Kidney glomerular epithelial cell (primary cell): ENCODE measurements at places on chromosomes 1 and 21.
A peak's percentile ranks its signal among the peaks of the same experiment; 100 is the strongest.

GRCh38 chr1:119715542-119715941 is 3.8 kb downstream of the PHGDH start:
- DNase-seq: peak; percentile 26

DNA sequence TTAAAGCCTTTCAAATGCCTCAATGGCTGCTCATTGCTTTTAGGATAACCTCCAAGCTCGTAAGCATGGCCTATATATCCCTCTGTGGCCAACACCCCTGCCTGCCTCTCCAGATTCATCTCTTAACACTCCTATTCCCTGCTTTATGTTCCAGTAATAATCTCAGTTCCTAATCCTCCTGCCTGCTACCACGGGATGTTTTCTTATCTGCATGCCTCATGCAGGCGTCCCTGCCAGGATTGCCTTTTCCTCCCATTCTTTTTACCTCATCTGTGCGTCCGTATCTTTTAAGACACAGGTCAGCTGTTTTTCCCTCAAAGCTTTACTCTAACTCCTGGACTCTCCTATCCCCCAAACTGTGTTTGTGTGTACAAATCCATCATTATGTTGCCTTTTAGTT is 36.1 kb downstream of the ZBTB40 start:
- DNase-seq: no peak

- no peak for DNase-seq
Observed at GRCh38 chr1:86191958-86192357, 35.4 kb upstream of the COL24A1 start.

- DNase-seq: no peak
Observed at GRCh38 chr1:112257043-112257835, 138.8 kb upstream of the CTTNBP2NL start.

DNA sequence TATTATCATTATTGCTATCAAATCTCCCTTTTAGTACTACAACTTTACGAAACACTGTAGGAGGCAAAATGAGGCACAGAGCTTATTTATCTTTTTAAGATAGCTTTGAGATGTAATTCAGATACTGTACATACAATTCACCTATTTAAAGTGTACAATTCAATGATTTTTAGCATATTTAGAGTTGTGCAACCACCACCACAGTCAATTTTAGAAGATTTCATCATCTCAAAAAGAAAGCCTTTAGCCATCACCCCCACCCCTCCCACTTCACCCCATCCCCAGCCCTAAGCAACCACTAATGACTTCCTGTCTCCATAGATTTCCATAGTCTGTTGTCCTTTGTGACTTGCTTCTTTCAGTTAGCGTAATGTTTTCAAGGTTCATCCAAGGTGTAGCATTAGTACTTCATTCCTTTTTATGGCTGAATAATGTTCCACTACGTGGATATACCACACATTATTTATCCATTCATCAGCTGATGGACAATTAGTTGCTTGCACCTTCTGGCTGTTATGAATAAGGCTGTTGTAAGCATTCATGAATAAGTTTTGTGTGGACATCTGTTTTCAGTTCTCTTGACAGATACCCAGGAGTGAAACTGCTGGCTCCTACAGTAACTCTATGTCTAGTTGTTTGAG is 9.4 kb upstream of the CAPN9 start:
- no peak for DNase-seq

- no peak for DNase-seq
Observed at GRCh38 chr1:195831789-195832188, 776.5 kb downstream of the KCNT2 start.

DNA sequence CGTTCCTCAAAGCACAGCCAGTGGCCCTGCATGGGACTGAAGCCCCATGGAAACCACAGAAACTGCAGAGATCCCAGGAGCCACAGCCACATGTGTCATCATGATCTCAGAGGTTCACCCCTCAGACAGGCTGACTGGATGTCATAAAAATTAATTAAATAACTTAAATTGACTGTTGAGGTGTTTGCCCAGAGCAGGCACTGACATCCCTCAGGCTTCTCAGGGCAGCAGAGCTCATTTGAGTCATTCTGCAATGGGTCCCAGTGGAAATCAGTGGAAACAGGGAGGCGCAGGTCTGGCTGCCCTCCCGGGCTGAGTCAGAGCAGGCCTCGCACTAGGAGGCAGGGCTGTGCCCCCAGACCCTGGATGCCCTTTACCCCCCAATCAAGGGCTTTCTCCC is 135.1 kb downstream of the CDC7 start:
- no peak for DNase-seq

GRCh38 chr1:177451191-177451590 is 280.4 kb downstream of the BRINP2 start:
- no peak for DNase-seq

DNA sequence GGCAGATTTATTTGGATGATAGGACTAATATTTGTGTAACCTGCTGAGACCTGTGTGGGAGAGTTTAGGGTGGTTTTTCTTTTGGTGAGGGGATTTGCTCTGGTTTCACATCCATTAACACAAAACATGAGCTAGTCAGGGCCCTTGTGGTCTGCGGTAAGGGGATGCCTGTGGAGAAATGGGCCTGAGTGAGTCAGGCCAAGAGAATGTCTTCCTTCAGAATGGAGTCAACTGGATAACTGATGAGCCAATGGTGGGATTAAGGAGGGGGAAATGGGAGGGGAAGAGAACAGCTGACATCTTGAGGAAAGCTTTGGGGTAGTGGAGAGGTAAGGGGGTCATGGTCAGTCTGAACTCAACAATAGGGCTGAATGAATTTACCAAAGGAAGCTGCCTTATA is 13.9 kb downstream of the WNT2B start:
- peak; percentile 96 for DNase-seq

DNA sequence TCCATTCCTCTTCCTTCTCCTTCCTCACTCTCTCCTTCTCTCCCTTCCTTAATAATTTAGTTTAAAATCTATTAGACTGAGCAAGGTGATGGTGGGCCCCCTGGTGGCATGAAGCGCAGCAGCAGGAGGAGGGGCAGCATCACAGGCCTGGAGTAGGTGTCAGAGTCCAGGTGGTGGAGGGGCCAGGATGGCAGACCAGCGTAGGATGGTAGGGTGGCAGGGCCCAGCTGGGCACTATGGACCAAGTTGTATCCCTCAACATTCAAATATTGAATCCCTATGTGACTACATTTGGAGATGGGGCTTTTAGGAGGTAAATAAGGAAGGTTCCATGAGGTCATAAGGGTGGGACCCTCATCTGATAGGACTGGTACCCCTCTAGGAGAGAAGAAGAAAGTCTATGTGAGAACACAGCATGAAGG is 61.0 kb downstream of the WDR4 start:
- DNase-seq: peak; percentile 44

- DNase-seq: no peak
Observed at GRCh38 chr1:111963985-111964738, 25.3 kb downstream of the KCND3 start.

- peak; percentile 75 for DNase-seq
Observed at GRCh38 chr1:109371341-109371739, 26.4 kb downstream of the SORT1 start.

DNA sequence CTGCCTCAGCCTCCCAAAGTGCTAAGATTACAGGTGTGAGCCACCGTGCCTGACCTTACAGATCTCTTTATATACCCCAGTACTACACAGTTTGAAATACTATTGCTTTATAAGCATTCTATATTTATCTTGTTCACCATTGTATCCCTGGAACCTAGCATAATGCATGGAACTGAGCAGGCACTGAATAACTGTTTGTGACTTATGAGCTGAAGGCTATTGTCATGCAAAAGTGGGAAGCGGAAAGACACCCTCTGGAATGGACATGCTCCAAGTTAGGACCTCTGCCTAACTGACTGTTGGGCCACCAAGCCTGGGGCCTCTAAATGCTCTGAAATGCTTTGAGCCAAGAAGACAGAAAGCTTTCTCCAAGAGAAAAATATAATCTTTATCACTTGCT is 8.1 kb downstream of the LRRC41 start:
- no peak for DNase-seq

DNA sequence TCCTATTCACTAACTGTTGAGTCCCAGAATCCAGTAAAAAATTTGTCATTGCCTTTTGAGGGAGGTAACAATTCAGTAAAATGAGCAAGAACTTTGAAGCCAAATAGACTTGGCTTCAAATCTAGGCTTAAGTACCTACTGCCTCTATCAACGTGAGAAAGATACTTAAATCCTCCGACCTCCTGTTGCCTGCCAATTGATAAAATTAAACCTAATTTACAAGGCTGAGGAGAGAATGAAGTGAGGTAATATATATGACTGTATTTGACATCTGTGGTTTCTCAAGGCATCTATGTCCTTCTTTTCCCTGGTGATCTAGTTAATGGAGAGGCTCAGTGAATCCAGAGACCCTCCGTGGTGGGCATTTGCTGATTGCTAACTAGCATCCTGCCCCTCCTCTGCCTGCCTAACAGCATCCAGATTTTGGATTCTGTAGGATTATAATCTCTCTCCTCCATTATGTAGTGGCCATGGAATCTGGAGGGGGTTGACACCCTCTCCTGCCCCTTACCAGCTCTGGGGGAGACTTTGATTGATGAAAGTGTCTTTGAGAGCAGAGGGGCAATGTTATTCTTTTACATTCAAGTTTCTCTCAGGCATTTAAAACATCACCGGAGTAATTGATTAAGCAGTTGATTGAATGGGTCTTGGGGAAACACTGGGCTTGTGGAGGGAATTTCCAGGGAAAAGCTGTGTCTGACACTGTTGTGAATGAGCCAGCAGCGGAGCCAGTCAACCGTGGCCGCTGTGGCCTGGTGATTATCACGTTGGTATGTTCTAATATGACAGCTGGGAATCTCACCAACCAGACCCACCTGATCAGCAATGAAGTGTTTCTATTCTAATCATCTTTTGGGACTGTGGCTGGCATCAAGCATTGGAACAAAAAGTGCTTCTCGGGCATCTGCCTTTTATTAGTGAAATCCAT is 140.7 kb upstream of the FAM78B start:
- peak; percentile 47 for DNase-seq

GRCh38 chr1:28173151-28173979 is 3.1 kb downstream of the PTAFR start:
- no peak for DNase-seq

- no peak for DNase-seq
Observed at GRCh38 chr1:112505878-112506277, 2.9 kb upstream of the WNT2B start.

DNA sequence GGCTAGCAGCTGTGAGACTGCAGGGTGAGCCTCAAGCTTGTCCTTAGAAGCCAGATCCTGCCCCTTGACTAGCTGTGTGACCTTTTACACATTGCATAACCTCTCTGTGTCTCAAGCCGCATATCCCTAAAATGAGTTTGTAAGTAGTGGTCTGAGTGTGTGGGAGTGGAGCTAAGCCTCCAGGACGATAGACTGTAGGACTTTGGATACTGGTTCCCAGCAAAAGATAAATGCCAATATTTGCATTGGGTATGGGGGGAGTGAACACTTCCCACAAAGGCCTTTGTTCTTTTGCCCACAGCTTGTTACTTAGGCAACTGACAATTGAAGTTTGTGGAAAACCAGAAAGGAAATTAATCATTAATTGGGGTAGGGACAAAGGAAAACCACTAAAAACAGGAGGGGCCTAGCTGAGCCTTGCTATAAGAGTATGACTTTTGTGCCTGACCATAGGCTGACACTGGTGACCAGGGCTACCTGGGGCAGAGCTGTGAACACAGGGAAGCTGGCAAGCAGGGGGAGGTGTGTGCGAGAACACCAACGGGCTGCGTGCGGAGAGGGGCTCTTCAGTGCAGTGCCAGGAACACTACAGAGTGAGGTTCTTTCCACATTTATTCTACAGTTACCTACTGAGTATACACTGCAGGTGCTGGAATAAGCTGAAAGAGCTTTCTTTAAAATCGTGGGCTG is 102.4 kb upstream of the ETV3 start:
- DNase-seq: peak; percentile 24

DNA sequence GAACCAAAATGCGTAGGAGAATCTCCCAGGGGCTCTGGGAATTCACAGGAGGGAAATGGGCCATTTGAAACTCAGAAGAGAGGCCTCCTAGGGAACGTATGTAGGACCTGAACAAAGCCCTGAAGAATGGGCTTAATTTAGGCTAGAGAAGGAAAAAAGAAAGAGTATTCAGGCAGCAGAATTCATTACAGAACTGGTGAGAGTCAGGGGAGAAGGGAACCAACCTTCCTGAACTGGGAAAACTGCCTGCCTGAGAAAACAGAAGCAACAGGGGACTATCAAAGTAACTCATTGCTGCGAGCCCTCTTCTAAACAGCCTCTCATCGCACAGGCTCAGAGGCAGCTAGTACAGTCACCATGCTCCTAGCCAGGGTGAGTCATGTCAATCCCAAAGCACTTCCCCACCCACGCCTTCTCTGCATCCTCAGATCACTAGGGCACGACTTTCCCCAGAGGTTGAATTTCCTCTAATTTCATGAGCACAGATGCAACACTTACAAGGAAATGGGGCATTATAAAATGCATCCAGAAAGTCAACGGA is 98.1 kb downstream of the ADSS2 start:
- peak; percentile 95 for DNase-seq
